ENCODE measurements at places on chromosomes 1 and 21. TPM values are rescaled to one million over a fixed set of nuclear protein-coding genes. Genes with fewer than 3 reads are reported as not detected.

Gene TCHH
- 0.14 TPM for total RNA-seq

Gene KAZN
- 10.8 TPM for total RNA-seq

Gene ZBED6
- total RNA-seq = 27.0 TPM

Gene GJA8
- not detected for total RNA-seq

Gene ANGPTL1
- total RNA-seq = 280 TPM

Gene PRR9
- not detected for total RNA-seq

Gene SLC30A7
- total RNA-seq = 27.5 TPM

Gene GPA33
- total RNA-seq = not detected

DNA sequence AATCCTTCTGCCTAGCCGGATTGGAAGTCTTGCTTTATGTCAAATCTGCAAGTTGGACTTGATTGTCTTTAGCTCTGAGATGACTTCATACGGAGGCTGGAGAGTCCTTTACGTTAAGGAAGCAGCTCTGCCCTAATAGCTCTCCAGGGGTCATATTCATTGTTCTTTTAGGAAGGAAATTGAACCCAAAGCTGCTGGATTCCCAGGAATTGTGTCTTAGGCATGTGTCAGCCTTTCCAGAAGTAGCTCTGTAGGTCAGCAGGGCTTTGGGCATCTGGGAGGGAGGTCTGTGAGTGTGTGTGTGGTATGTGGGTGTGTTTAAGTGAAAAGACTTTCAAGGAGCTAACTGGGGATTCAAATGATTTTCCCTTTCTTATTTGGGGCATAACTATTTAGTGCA is 82.4 kb downstream of the ABCA4 start:
- no peak for DNase-seq

DNA sequence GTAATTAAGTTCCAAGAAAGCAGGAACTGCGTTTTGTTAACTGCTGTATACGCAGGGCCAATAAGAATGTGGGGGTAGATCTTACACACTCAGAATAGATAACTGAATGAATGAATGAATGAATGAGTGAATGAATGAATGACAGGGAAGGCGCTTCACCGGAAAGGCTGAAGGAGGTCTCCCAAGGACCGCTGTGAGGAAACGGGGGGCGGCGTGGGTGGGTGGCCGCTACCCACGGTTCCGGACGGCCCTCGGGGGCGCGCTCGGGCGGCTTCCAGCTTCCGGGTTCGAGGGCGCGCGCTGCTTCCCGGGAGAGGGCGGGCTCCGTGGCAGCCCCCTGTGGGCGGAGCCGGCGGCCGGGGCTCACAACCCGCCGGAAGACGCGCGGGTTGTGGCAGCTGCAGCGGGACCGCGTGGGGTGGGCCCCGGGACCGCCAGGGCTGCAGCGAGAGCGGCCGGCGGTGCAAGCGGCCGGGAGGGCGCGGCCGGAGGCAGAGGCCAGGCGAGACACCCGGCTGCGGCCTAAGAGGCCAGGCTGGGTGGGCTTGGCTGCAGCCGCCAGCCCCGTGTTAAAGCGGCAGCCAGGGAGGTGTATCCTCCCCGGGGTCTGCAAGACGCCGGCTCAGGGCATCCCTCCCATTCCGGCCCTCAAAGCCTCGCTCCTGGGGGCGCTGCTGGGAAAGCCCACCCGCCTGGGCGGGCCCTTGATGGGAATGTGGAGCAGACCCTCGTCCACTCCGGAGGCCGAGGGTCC is at the start of gene ZFP69:
Gene ZFP69 (plus strand): TSS at position 367 of the 754 bp plus-strand sequence. CDS start 2,072 bp downstream, outside the sequence.
- peak; percentile 89 for DNase-seq

DNA sequence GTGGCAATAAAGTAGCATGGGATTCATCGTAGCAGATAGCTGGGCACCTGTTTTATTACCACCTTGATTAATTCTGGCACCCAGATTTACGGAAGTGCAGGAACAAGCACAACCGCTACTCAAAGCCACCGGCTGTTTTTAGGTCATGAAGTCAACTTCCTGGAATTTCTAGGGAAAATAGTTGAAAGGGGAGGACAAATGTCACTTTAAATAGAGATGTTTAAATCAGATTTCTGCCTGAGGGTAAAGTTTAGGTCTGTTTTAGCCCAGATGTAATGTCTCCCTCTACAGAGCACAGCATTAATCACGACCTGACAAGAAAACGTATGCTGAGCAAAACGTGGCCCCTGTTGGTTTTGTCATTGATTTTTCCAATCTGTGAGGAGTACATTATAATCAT is 8.0 kb downstream of the ADGRL2 start:
- no peak for DNase-seq

DNA sequence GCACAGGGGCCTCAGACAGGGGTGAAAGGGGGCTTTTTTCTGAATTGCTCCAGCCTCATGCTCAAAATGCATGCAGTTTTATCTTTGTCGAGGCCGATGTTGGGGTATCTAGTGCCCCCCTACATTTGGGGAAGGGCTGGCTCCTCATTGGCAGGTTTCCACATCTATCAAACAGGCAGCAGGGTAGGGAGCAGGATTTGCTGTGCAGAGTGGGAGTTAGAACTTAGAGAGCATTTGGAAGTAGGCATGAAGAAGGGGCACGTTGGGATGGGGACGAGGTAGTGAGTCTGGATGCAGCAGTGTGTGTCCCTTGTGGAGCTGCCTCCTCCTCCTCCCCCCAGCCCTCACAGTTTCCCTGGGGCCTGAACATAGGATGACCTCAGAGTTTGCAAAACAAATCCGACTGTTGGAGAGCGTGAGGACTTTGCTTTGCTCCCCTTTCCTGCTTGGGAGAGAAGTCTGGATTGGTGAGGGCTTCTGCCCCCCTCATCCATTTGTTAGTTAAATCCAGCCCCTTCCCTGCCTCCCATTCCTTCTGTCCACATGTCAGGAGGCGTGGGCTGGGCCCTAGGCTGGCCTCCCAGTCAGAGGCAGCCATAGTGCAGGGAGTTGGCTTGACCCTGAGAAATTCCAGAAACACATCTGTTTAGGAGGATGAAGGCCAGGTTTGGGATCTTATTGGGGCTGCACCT is 36.9 kb upstream of the GPR37L1 start:
- no peak for DNase-seq

- no peak for DNase-seq
Observed at GRCh38 chr1:74824497-74825107, 91.7 kb downstream of the TYW3 start.

GRCh38 chr1:51222136-51222787 is 13.8 kb upstream of the RNF11 start:
- DNase-seq = no peak

- no peak for DNase-seq
Observed at GRCh38 chr1:225440380-225441221, 12.8 kb upstream of the LBR start.

GRCh38 chr1:64923294-64923718 is 43.0 kb downstream of the JAK1 start:
- DNase-seq = no peak

DNA sequence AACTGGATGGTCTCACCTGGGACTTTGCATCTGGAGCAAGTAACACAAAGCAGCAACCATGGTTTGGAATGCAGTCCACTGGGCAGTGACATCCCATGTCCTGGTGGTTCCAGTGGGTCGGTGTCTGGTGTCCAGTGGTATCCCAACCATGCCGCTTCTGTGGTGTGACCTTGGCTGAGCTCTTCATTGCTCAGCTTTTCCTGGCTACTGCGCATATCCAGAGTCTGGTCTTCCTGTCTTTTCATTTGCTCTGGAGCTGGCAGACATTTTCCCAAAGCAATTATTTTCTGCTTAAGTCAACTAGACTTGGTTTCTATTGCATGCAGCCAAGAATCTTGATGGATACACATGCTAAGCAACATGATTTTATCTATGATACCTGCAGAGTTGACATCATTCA is 28.4 kb upstream of the CD2 start:
- no peak for DNase-seq

DNA sequence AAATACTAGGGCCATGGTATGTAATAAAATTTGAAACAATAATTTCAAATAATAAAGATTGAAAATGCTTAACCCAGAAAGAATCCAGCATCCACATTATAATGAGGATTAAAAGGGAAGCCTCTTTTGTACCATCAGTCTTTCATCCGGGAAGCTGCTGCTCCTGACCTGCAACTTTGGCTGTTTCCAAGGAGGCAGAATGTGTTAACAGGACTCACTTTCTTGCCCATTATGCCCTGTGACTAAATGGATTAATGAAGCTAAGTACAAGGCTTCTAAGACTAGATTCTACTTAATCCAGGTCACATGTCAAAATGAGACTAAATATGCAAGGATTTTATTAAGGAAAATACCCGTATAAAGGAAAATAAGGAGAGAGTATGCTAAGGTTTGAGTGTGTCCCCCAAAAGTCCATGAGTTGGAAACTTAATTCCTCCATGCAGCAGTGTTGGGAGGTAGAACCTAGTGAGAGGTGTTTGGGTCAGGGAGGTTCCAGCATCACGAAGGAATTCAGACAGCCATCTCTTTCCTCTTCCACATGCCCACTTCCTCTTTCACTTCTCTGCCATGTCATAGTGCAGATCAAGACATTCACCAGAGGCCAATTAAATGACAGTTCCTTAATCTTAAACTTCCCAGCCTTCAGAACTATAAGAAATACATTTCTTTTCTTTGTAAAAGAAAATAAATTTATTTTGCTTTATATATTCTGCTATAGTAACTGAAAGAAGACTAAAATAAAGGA is 27.7 kb downstream of the FMO2 start:
- DNase-seq = no peak

DNA sequence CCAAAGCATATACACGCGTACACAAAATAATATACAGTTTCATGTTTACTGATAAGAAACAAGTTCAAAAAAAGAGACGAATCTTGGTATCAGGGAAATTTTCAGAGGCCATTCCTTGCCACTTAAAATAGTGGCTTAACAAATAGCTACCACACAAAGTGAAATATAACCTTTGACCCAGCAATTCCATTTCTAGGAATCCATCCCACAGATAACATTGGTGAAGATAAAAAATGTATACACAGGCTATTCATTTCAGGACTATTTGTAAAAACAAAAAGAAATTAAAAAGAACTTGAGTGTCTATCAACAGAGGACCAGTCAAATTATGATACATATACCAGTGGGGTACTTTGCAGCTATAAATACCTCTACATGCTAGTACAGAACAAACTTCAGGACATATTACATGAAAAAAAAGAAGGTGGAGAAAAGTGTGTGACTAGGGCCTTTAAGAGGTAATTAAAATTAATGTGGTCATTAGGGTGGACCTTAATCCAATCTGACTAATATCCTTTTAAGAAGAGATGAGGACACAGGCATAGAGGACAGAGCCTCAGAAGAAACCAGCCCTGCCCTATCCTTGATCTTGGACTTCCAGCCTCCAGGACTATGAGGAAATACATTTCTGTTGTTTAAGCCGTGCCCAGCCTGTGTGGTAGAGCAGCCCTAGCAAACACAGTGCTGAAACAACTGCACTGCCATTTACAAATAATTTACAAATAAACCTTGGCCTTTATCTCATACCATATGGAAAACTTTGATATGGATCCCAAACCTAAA is 7.8 kb downstream of the UBE2G2 start:
- DNase-seq = no peak

GRCh38 chr1:101144671-101145448 is 92.0 kb upstream of the S1PR1 start:
- no peak for DNase-seq

DNA sequence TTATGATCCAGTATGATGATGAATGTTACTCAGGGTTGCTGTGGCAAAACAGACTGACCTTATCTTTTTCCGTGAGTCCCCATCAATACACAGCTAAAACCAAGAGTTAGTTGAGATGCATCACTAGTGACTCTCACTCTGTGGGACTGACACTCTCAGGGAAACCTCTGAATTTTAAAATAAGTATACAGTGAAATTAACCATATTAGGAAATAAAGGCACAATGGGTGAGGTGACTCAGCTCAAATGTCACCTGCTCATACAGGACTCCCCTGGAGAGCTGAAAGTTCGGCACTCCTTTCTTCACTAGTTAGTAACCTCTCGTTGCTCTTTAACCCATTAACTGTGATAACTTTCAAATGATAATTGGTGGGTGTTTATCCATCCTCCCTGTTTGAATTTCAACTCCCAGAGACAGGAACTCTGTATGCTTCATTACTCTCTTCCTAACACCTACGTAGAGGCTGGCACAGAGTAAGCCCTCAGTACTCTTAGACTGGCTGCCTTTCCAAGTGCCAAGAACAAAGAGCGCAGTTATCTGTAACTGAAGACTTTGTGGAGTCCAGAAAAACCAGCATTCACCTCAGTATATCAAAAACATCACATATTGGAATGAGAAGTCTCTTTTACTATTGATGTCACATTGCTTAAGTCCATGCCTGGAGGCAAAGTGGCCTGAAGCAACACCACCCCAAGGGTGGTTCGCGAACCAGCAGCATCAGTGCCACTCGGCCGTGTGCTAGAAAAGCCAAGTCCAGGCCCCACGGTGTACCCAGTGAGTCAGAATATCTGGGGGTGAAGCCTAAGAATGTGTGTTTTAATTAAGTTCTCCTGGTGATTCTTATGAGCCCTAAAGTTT is 91.1 kb downstream of the NIBAN1 start:
- no peak for DNase-seq

- no peak for DNase-seq
Observed at GRCh38 chr1:18927654-18928272, 25.4 kb upstream of the ALDH4A1 start.

DNA sequence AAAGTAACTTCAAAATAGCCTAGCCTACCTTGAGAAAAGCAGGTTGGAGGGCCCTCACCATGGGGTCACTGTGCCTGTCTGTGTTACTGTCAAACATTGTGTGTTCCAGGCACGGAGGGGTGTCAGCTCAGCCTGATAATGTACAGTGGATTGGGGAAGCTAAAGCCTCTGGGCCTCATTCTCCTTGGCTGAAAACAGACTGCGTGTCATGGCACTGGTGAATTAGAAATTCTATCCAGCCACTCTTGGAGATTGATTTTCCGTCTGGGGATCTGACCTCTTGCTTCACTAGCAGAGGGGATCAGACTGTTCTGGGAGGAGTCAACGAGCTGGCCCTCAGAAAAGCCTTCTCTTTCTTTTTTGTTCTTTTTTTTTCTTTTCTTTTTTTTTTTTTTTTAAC is 123.5 kb upstream of the HOOK1 start:
- no peak for DNase-seq

DNA sequence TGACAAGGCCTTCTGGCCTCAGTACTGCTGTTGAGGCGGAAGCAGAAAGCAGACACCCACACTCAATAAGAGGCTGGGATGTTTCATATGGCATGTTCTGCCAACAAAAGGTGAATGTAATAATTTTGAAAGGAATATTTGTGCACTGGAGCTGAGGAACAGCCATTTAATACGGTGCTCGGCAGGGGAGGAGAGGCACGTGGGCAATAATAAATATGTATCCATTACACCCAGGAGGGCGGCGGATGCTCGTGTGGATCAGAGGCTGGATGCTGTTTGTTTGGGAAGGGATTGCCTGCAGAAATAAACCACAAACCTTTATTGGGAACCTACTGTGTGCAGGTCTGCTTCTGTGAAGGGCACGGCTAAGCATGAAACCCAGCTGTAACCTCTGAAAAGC is 92.0 kb downstream of the VWA5B1 start:
- no peak for DNase-seq
